ENCODE measurements at places on chromosomes 5 and 9.

GRCh38 chr5:62268792-62269191 is 37.2 kb upstream of the KIF2A start:
- DNase-seq = no peak

GRCh38 chr5:81626524-81626923 is 124.4 kb downstream of the SSBP2 start:
- no peak for DNase-seq

DNA sequence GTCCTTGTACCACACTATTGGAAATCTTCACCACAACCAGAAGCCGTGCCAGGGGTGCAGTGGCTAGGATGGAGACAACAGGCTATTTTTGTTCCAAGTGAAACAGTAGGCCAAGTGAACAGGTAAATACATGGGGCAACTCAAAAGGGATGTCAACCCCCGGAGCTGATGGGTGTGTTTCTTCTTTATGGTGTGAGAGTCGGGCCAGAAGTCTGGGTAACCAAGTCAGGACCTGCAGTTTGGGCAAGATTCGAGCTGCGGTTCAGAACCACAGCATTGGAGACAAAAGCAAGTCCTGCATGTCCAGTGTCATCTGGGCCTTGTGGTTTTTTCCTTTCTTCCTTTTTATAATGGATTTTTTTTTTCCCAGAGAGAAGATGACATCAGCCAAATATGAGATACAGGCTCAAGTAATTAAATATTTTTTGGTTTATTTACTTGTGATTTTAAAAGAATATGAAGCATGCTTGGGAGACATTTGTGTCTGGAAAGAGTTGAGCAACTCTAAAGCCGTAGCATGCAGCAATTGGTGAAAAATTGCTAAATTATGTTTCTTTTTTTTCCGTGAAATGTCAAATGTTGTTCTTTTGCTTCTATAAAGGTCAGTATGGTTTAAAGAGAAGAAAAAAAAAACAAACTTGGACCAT is 261.6 kb downstream of the ARRDC3 start:
- no peak for DNase-seq

DNA sequence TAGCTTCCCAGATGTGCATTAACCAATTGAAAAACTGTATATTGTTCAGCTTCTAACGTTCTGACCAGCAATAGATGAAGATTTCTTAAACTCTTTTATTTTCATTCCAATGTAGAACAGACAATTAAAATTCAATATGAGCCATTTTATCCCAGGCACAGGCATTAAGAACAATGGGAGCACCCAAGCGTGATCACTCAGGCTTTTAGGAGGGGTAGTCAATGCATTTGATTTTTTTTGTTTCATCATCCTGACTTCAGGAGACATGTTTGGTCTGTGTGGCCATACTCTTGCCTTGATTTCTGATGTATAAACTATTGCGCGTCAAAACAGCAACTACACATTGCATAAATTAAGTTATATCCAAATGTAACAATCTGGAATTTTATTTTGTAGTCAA is 653.0 kb upstream of the RORB start:
- DNase-seq = no peak

GRCh38 chr5:8908055-8908683 is 637.7 kb downstream of the SEMA5A start:
- DNase-seq = no peak

Data from stimulated activated CD4-positive, alpha-beta T cell treated with anti-CD3 and anti-CD28 coated beads, Interleukin-1b, Interleukin-23, amount 100 ng/mL, for 1 hour (primary cell).